HCT116 (cell line): ENCODE measurements at places on chromosomes 16 and 17.

DNA sequence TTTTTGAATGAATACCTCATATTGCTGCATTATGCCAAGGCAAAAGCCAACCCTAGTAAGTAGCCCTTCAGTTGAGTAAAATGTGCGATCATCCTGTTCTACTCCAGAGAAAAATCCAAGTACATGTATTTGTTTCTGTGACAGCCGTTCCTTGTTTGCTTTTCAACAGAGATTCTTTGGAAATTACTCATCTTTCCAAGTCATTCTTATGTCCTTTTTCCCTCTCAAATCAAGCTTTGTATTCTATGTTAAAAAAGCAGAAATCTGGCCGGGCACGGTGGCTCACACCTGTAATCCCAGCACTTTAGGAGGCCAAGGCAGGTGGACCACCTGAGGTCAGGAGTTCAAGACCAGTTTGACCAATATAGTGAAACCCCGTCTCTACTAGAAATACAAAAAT is 112.9 kb upstream of the HAS3 start:
- peak; percentile 48 for DNase-seq

- DNase-seq: no peak
Measured at GRCh38 chr16:57834936-57835335, 32.6 kb upstream of the KIFC3 start.

DNA sequence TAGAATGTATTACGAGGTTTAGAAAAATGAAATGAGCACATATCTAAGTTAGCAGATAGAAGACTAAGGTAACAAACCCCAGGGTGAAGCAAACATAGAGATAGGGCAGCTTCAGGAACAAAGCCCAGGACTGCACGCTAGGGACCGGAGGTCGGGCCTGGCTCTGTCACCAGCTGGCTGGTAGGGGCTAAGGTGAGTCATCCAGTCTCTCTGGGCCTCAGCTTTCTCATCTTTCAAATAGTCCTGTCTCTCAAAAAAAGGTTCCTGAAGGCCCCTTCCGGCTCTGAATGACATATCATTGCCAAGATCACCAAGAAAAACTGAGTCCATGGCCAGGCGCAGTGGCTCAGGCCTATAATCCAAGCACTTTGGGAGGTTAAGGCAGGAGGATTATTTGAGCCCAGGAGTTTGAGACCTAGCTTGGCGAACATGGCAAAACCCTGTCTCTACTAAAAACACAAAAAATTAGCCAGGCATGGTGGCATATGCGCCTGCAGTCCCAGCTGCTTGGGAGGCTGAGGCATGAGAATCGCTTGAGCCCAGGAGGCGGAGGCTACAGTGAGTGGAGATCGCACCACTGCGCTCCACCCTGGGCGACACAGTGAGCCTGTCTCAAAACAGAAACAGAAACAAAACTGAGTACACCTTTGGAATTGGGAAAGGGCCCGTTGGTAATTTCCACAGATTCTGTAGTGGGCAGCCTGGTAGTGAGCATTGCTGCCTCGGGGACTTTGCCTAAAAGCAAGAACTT is 26.0 kb downstream of the PKD1L3 start:
- no peak for DNase-seq

DNA sequence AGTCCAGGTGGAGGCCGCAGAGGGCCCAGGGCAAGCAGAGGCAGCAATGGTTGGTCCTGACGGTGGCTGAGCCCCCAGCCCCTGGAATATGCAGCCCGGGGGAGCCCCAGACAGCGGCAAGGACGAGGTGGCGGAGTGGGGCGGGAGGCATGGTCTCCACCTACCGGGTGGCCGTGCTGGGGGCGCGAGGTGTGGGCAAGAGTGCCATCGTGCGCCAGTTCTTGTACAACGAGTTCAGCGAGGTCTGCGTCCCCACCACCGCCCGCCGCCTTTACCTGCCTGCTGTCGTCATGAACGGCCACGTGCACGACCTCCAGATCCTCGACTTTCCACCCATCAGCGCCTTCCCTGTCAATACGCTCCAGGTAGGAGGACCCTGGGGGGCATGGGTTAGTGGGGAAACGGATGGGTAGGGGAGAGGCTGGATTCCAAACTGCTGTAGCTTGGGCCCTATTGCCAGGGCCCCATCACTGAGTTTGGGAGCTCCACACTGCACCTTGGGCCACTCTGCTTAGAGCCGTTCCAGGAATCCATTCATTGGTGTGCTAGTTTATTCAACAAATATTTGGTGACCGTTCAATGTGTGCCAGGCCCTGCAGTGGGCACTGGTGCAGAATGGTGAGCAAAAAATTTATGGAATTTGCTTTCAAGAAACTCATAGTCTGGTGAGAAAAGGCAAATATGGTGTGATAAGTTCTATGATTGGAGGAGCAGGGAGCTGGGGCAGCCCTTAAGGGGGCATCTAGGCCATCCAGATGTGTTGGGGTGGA is 3.8 kb downstream of the RASL10B start:
- no peak for DNase-seq

- no peak for DNase-seq
Measured at GRCh38 chr17:652314-652713, 62.3 kb downstream of the VPS53 start.

GRCh38 chr17:44623070-44623725 is 33.1 kb upstream of the MEIOC start:
- DNase-seq: peak; percentile 45

- DNase-seq: peak; percentile 10
Measured at GRCh38 chr17:26818736-26819135, 475.2 kb upstream of the WSB1 start.
